ENCODE measurements at places on chromosomes 12 and 14.

- no peak for DNase-seq
Measured at GRCh38 chr12:92259696-92260251, 114.1 kb upstream of the BTG1 start.

- DNase-seq: no peak
Measured at GRCh38 chr12:16599081-16599480, 6.9 kb downstream of the LMO3 start.

GRCh38 chr12:80033448-80033847 is 65.9 kb upstream of the OTOGL start:
- peak; percentile 83 for DNase-seq

- no peak for DNase-seq
Measured at GRCh38 chr14:59463787-59464485, 1.2 kb downstream of the GPR135 start.

GRCh38 chr12:122834921-122835749 is at the start of gene HIP1R:
TSS of gene HIP1R (plus strand) at chr12:122835457. CDS start at chr12:122835551, 94 bp downstream.
- DNase-seq: no peak

DNA sequence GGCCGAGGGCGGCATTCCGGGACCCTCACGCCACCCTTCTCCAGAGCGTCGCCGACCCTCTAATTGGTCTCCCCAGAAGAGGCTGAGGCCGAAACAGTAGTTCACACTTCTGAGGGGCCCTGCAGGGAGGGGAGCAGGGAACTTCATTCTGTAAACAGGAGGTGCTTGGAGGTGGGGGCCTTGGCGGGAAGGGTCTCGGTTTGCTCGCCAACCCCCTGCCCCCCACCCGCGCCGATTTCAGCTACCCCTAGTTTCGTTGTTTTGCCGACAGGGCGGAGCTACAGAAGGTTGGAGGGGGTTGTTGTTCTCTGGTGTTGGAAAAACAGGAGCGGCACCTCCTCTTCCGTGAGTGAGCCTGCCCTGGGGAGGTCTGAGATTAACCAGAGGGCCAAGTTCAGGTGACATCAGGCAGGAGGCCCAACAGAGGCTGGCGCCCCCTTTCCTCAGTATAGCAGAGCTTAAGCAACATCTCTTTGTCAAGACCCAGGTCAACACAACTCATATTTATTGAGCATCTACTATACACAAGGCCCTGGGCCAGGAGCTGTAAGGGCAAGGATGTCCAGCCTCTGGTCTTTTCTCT is 682 bp downstream of the ERBB3 start:
- no peak for DNase-seq

- DNase-seq: peak; percentile 19
Measured at GRCh38 chr12:42021469-42021868, 123.2 kb downstream of the GXYLT1 start.

DNA sequence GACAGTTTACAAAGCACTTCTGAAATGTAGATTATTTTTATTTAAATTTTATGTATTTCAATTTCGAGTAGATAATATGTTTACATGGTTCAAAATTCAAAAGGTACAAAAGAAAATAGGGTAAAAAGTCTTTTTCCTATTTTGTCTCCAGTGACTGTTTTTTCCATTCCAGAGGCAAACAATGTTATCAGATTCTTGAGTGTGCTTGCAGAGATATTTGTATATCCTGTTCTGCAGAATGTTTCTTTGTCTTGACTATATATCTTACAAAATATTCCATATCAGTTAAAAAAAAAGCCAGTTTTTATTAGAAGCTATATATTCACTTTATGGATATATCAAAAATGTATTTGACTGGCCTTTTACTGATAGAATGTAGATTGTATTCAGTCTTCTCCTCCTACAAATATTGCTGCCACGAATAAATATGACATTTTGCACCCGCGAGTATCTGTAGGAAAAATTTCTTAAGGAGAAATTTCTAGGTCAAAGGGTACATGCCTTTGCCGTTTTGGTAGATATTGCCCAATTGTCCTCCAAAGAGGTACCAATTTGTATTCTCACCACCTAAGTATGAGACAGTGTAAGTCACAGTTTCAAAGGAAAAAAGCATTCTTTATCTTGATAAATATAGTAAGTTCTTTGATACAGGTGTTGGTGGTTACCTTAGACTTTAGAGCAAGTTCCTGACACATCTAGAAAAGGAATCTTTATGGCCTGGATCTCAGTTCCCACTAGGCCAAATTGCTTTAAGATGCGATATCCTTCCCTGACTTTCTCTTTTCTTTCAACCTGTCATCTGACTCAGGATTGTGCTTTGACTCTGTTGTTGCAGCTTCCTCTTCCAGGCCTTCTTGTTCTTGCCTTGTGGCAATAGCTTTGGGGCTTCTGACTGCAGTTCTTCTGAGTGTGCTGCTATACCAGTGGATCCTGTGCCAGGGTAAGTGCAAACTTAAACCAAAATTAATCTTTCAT is 2.3 kb downstream of the KLRG1 start:
- no peak for DNase-seq

DNA sequence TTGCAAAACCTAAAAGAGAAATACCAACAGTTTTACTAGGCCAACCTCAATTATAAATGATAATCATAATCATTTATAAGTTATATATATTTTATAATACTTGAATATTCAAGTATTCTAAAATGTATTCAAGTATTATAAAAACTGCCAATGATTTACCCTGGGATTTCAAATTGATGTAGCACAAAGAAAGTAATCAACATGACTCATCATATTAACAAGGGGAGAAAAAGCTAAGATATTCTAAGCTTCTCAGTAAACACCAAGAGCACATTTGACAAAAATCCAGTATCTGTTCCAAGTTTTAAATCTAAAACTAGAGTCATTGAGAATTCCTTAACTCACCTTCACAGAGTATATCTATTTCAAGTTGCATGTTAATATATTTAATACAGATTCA is 56.1 kb downstream of the CAPZA3 start:
- peak; percentile 4 for DNase-seq

GRCh38 chr12:524167-524951 is 64.6 kb downstream of the B4GALNT3 start:
- DNase-seq: no peak

DNA sequence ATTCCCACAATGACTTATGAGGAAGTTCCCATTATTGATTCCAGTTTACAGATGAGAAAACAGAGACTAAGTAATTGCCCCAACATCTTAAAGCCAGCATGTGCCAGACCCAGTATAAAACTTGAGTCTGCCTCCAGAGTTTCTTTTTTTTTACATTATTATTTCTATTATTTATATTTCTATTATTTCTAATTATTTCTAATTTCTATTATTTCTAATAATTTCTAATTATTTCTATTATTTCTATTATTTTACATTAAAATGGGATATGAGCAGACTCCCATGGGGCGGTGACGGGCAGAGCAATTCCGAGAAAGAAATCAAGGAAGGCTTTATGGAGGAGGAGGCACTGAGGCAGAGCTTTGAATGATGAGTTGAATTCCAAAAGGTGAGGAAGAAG is 54.4 kb upstream of the BDKRB2 start:
- DNase-seq: no peak

DNA sequence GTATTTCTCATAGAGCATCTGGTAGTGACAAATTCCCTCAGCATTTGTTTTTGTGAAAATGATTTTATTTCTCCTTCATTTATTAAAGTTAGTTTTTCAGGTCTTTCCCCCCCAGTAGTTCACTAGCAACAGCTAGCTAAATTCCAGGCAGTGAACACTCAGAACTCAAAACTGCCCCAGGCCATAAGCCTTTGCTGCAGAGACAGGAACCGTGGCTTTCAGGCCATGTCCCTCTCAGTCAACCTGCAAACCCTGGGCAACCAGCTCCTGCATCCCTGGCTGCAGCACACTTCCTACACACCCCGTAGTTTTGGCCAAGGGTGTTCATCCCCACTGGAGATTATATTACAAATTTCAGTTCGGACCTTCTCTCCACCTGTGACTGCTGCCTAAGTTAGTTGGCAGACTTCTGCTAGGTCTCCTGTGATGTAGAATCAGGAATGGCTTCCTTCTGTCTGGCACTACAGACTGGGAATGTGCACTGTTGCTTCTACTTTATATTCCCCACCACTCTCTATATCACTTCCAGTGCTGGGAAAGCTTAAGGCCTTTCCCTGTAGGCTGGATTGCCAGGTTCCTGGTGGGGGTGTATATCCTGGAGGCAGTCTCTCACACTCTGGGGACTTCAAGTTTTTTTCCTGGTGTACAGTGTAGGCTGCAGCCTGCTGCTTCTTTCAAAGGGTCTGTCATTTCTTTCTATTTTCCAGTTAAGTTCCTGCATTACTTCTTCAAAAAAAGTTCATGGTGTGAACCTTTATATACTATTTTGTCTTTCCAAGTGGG is 924.4 kb upstream of the LRFN5 start:
- no peak for DNase-seq

DNA sequence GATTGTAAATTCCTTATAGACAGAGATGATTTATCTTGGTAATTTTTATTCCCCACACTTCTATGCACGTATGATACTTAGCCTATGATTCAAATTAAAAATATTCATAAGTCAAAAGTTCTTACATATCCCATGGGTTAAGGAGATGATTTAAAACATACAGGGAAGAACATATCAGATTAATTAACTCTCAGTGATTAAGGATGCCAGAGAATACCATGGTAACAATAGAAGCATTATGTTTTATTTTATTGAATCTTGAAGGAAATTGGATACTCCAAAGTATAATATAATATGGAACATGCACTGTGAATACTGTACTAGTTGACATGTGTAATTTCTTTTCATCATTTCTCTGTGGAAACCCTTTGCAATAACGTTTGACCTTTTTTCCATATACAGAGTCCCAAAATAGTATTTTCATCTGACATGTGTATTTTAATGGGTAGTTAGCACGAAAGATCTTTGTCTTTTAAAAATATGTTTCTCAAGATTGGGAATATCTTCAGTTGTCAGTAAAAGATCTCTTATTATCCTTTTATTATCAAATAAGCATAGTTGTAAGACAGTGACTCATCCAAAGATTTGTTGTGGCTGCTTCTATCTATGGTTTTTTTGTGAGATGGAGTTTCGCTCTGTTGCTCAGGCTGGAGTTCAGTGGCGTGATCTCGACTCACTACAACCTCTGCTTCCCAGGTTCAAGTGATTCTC is 166.7 kb downstream of the RAD51B start:
- no peak for DNase-seq

DNA sequence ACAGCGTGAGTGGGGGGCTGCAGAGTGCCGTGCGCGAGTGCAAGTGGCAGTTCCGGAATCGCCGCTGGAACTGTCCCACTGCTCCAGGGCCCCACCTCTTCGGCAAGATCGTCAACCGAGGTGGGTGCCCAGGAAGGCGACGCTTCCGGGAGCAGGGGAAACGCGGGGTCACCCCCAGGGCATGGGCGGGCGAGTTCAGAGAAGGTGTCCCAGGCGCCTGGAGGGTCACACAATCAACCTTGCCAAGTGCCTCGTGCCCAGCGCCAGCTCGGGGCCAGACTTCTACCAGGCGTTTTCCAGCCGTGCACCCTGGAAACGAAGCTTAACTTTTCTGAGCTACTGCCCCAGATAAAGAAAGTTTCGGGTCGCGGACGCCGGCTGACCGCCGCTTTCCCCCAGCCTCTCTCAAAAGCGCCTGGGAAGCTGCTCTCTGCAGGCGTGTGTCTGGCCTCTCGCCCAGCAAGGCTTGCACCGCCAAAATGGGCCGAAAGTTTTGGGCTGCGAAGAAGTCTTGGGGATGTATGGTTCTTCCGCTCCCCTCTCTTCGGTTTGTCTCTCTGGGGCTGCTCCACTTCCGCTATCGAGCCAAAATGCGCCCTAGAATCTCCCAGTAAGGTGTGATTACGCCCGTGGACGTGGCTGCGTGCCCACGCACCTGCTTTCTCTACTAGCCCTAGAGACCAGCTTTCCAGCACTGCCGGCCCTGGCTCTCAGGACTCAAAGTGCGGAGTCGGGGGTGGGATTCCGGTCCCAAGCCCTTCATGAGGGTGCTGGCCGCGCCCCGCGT is 1.7 kb downstream of the WNT1 start:
- DNase-seq: no peak

- DNase-seq: no peak
Measured at GRCh38 chr12:53811606-53812005, 59.8 kb upstream of the CISTR start.

- no peak for DNase-seq
Measured at GRCh38 chr14:23442721-23443356, 7.4 kb upstream of the MYH7 start.

DNA sequence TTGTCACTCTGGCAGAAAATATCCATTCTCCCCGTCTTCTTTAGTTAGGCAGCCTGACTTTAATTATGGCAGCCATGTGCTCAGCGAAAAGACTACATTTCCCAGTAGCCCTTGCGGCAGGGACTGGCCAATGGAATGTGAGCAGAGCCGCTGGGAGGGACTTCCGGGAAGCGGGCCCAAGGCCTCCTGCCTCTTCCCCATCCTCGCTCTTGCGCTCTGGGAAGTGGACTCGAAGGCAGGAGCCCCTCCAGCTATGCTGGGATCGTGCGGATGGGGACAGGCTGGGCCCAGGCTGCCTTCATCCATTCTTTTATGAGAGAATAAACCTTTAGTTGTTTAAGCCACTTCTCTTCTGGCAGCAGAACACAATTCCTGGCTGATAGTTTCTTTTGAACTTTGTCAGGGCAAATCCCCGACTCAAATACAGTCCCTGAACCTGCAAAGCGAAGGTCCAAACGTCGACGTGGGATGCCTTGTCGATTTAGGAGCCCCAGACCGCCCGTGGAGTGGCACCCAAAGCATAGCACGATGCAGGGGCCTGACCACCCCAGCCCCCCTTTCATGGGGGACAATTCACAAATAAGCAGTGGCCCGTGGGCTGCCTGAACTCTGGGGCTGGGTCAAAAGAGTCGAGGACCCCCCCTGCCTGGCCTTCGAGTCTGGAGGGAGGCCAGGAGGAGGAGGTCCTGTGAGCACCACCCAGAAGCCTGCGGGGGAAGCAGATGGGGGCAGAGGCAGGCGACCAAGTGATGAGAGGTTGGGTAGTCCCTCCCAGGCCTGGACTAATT is 15.6 kb upstream of the LRTM2 start:
- DNase-seq: peak; percentile 92

GRCh38 chr12:45203767-45204166 is 12.1 kb upstream of the ANO6 start:
- no peak for DNase-seq

- DNase-seq: no peak
Measured at GRCh38 chr12:68042212-68042699, 53.0 kb downstream of the IFNG-AS1 start.

- peak; percentile 54 for DNase-seq
Measured at GRCh38 chr14:21070083-21070609, at the start of gene ARHGEF40. TSS of gene ARHGEF40 (plus strand) at chr14:21070304. CDS start at chr14:21070397, 93 bp downstream.

DNA sequence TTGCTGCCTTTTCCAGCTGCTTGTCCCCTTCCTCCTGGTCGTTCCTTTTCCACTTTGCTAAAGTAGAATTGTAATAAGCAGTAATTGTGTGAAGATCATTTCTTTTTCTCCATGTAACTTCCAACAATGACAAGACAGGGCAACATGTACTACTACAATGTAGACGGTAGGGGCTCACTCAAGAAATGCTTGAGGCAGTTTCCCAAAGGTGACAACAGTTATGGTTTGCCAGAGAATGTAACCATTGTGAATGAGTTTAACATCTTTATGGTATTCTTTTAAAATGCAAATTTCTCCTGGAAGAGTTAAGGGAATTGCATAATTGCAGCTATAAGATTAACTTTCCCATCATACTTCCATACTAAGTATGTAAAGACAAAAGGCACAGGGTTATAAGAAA is 23.8 kb upstream of the PHLDA1 start:
- no peak for DNase-seq

- no peak for DNase-seq
Measured at GRCh38 chr14:31320216-31320615, 100.1 kb downstream of the HEATR5A start.

- DNase-seq: no peak
Measured at GRCh38 chr14:59500732-59501131, 16.4 kb downstream of the JKAMP start.

- no peak for DNase-seq
Measured at GRCh38 chr14:79304279-79304678, 907.0 kb downstream of the DIO2 start.

All from cardiac fibroblast (primary cell).